ENCODE measurements at places on chromosomes 16 and 17.

- DNase-seq: no peak
Observed at GRCh38 chr17:77146882-77147281, 6.1 kb downstream of the SEC14L1 start.

DNA sequence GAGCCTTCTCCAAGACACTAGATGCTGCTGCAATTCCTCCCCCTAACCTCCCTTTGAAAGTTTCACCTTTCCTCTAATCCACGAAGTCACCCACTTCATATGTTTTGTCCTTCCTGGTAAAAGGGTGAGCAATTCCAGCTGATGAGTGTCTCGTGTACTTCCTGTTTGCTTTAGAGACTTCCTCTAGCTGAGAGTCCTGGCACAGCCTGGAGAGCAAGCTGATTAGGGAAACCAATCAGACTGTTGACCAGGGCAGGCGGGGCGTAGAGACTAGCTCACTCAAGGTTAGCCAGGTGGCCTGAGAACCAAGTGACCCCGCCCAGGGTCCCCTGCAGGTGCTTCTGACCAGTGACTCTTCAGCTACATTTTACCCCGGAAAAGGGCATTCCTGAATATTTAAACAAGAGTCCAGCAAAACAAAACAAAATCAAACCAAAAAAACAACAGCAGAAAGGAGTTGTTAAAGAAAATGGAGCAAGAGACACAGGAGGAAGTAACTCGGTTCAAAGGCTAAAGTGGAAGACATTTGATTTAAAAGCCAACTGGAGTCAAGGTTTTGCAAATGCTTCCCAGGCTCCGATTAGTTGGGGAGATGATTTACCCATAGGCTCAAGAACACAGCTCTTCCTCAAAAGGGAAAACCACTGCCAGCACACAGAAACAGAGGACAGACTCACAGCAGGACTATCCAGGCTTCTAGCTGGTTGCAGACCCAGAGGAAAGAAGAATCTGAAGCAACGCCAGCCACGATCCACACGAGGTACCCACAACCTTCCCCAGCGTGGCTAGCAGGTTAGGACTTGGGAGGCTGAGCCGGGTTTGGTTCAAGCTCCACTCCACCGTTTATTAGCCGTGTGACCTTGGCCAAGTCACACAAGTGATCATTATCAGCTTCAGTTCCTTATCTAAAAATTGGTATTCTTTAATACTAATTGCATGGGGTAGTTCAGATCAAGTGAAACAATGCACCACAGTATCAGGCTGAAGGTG is 13.4 kb downstream of the HSPB9 start:
- DNase-seq: peak; percentile 64

DNA sequence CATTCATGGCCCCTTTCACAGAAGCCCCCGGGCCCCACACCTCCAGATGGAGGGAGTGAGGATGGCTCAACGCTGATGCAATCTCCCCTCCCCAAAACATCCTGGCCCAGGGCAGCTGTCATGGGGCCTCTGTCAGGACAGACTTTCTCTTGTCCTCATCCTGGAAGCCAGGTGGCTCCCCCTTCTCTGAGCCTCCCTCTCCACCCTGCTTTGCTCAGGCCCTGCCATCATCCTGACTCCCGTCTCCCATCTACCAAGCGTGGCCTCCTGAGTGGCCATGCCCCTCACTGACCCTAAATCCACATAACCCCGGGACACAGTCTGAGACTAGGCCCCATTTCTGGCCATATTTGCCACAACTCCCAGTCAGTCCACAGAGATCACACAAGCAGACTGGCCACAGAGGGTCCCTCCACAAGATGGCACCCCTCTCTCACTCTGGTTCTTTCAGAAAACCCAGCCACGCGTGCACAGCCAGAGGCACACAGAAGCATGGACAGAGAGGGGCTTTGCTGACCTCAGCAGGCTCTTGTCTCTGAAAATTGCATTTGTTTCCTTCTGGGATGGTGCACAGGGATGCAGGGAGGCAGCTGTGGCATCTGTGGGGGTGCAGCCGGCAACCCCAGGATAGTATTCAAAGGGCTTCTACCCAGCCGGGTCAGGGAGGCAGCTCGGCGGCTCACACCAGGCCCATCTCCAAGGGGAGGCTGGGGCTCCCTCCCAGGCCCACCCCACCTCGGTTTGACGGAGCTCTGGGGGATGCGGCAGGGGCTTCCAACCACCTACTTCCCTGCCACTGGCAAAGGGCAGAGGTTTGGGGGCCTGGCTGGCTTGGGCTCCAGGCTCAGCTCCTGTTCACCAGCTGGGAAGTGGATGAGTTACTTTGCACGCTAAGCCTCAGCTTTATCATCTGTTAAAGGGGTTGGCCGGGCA is 16.9 kb downstream of the DOC2B start:
- peak; percentile 78 for DNase-seq

- no peak for DNase-seq
Observed at GRCh38 chr16:84115919-84116719, 623 bp downstream of the MBTPS1 start.

DNA sequence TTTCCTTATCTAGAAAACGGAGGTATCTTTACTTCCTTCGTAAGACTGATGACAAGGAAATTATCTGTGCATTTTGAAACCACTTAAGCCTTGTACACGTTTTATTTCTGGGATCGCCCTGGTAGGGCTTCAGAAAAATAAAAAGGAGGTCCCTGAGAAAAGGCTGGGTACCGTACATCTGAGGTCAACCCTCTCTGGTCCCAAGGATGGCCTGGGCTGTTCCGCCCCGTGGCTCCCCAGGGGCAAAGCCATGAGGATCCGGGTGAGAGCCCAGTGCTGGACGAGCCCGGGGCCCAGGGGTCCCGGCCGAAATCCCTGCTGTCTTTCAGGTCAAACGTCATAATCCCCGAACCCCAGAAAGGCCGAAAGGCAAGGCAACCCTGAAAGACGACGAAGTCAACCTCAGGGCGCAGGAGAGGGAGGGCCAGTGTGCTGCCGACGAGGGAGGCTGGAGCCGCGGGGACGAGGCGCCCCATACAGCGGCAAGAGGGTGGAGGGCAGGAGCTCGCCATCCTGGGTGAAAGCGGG is 656 bp upstream of the FUS start:
- DNase-seq: no peak

- no peak for DNase-seq
Observed at GRCh38 chr16:84535851-84536250, 31.4 kb upstream of the MEAK7 start.

DNA sequence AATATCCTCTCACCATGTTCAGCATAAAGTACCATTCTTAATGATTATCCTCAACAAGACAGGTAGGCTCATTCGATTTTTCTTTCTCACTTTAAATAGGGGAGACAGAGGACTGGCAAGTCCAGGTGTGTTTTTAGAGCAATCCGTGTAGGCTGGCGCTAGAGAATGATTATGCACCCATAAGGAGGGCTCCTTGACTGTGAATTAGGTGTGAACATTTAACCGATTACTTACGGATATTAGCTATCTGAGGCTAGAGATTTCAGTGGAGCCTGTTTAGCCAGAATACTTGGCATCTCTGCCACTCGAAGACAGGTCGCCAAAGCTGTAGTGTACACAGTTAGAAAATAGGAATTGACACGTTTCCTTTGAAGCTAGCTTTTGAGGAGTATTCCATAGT is 1.9 kb downstream of the SEC14L1 start:
- no peak for DNase-seq

- DNase-seq: no peak
Observed at GRCh38 chr16:2821487-2822157, 4.6 kb downstream of the PRSS21 start.

DNA sequence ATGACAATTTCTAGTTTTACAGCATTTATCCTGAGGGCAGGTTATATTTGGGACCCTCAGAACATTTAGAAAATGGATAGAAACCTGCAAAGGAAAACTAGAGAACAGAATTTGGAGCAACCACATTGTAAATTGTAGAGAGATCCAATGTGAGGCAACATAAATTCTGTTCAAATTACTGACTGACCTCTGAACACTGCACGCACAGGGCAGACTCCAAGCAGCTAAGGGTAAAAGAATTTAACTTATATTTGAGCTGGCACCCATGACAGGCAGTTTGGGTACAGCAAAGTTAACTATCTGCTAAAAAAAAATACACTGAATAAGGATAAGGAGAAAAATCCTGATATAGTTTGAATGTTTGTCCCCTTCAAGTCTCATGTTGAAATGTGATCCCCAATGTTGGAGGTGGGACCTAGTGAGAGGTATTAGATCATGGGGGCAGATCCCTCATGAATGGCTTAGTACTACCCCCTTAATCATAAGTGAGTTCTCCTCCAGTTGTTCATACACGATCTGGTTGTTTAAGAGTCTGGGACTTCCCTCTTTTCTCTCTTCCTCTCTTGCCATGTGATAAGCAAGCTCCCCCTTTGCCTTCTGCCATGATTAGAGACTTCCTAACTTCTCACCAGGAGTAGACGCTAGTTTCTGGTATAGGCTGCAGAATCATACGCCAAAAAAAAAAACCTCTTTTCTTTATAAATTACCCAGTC is 75.7 kb downstream of the FBXL20 start:
- no peak for DNase-seq

DNA sequence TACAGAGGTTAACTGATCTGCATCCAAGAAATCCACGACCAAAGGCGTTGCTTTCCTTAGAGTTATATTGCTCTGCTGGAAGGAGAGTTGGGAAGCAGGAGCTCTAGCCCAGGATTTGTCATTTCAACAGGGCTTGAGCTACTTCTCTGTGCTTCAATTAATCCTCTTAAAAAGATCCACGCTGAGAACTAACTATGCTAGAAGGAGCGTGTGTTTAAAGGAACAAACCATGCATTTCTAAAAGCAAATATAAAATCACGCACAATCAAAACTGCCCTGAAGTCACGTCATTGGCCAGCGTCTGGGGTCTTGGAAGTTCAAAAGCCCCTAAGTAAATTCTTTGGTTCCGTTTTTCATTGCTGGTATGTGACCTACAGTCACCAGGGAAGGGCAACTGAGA is 1.1 kb downstream of the ARL6IP1 start:
- DNase-seq: no peak

GRCh38 chr17:28407130-28407973 is 1.3 kb upstream of the SLC46A1 start:
- DNase-seq: peak; percentile 65

DNA sequence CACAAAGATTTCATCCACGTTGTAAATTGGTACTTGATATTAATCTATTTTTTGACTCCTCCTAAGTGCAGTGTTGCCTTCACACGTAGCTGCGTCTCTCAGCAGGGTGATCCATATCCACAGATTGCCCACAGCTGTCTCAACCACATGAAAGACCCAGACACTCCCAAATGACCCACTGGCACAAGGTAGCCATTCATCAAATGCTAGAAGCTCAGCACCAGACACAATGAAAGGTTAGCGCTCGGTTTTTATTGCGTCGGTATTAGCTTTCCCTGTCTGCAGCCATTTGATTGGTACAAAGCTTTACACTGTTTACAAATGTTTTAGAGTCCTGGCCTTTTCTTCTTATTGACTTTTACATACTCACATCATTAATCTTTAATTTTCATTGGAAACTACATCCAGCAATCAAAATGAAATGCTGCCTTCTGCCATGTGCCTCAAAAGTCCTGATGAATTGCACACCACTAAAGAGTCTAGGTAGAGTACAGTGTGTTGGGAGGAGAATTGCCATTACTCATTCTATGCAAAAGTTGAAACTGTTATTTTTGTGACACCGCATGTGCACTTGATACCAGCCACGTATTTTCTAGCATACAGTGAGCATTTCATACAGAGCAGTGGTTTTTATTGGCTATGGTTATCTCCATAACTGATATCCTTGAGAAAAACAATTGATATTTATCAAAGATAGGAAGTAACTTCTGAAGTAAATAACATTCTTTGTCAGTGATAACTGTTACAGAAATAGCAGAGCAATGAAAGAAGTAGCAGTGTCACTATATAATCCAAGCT is 127.3 kb upstream of the NUDT7 start:
- DNase-seq: no peak

DNA sequence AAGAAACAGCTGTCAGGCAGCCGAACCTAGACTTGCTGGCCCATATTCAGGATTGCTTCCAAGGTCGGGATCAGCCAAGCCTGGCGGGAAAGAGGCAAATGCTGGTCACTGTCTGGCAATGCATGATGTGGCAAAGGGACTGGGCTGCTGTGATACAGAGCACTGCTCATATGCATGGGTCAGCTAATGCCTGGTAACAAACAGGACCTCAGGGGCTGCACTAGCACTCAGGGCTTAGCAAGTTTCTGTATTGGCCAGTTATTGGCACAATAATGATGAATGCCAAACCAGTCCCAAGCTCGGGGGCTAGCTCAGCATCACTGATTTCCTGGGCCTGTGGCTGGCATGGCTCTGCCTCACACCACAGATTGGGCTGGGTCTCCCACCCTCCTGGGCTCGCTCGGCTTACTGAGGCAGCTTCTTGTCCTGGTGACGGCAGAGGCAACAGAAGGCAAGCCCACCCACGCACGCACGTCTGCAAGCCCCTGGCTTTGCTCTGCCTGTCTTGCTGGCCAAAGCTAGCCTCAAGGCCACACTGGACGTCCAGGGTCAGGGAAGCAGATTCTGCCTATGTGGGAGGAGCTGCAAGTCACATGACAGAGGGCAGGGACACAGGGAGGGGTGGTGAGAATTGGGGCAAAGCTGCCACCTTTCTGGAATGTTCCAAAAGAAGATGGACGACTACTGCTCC is 21.4 kb upstream of the RPTOR start:
- DNase-seq: no peak

- no peak for DNase-seq
Observed at GRCh38 chr17:58693751-58694150, 1.3 kb downstream of the RAD51C start.

DNA sequence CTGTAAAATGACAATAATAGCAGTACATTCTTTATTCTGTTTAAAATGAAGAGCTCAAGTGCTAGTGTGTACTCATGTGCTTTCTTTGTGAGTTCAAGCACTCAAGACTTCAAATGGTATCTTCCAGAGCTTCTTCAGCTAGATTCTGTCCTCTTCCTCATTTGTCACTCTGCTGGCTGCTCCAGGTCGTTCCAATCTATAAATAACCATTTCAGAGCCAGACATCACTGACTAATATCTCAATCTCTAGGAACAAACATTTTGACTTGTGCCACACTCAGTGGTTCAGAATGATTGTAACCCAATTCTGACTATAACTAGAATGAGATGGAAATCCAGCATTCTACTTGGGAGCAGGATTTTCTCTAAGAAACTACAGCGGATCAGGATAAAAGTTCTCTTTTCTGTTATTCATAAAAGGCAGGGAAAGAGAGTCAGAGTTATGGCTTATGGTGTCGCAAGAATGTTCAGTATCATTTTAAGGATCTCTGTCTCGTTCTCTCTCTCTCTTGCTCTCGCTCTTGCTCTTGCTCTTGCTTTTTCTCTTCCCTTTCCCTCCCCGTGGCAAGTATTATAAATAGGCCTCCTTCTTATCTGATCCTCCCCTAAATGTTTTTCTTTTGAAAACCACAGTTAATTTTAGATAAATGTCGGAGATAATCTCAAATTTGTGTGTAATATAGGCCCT is 116.3 kb upstream of the MAF start:
- DNase-seq: no peak
